Activated CD4-positive, alpha-beta T cell treated with anti-CD3 and anti-CD28 coated beads, Interleukin-2, amount 10 ng/mL, durations not matched to agents 7 days and 5 days (primary cell): ENCODE measurements at places on chromosomes 16 and 17. TPM values are rescaled to one million over a fixed set of nuclear protein-coding genes. Genes with fewer than 3 reads are reported as not detected.

- H3K36me3 ChIP-seq: no peaks in the 10 kb centered on the region
- no peak overlapping the region for H3K4me3 ChIP-seq
- no peaks in the 10 kb centered on the region for H3K27me3 ChIP-seq
- H3K27ac ChIP-seq: no peak overlapping the region
These were observed 173.6 kb downstream of the IRF8 start for GRCh38 chr16:86072328-86073102.

DNA sequence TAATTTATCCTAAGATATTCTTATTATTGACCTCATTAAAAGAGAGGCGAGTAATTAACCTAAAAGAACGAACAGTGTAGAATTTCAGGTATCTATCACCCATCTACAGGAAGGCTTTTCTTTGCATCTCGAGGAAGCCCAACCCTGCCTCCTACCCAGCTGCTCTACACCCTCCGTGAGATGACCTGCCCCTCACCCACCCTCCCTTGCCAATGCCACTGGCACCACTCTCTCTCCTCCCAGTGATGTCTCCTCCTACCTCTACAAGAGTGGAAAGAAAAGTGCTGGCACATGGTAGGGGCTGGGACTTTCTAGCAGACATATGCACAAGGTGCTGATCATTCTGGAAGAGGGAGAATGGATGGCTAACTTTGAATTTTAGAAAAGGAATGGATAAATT lies 22.9 kb upstream of the FOXJ1 start:
- H3K27ac ChIP-seq: no peak overlapping the region
- H3K27me3 ChIP-seq: no peaks in the 10 kb centered on the region
- peaks cover 8% of the 10 kb centered on the region for H3K4me1 ChIP-seq
- DNase-seq: no peak
- peaks cover 71% of the 10 kb centered on the region for H3K36me3 ChIP-seq
- no peak overlapping the region for H3K4me3 ChIP-seq

DNA sequence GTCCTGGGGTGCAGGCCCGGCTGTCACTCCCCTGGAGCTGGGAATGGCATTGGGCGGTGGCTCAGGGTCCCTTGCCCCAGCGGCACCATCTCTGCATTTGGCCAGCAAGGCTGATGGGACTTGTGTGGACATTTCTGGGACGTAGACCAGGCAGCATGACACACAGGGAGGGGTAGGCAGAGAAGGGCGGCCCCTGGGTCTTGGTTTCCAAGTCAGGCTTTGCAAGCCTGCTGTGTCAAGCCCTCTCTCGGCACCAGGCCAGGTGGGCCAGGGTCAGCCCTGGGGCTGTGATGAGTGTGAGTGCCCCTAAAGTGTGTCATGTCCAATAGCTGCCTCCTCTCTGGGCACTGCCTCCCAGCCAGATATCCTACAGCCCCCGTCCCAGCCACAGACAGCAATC lies 335.2 kb downstream of the SEC14L1 start:
- no peak overlapping the region for H3K4me3 ChIP-seq
- no peaks in the 10 kb centered on the region for H3K27me3 ChIP-seq
- peaks cover 70% of the 10 kb centered on the region for H3K36me3 ChIP-seq
- peak overlapping the region; percentile 46 for H3K27ac ChIP-seq

DNA sequence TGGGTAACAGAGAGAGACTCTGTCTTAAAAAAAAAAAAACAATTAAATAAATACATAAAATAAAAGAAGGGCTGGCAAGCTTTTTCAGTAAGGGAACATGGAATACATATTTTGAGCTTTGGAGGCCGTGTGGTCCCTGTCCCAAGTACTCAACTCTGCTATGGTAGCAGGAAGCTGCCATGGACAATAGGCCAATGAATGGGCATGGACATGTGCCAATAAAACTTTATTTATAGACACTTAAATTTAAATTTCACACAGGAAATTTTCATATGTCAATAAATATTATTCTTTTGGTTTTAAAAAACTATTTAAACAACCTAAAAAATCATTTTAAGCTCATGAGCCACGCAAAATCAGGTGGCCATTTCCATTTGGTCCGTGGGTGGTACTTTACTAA lies 3.8 kb downstream of the OTOA start:
- no peaks in the 10 kb centered on the region for H3K36me3 ChIP-seq
- H3K27me3 ChIP-seq: peaks cover 23% of the 10 kb centered on the region
- peaks cover 3% of the 10 kb centered on the region for H3K4me1 ChIP-seq
- DNase-seq: no peak
- H3K27ac ChIP-seq: no peak overlapping the region

KREMEN2 gene
- total RNA-seq: not detected

FOXF1 gene
- total RNA-seq: not detected
